ENCODE measurements at places on chromosomes 1 and 21. TPM values are rescaled to one million over a fixed set of nuclear protein-coding genes. Genes with fewer than 3 reads are reported as not detected.

GRCh38 chr1:218139761-218140160 lies 145.3 kb upstream of the RRP15 start:
- no peak for DNase-seq

DNA sequence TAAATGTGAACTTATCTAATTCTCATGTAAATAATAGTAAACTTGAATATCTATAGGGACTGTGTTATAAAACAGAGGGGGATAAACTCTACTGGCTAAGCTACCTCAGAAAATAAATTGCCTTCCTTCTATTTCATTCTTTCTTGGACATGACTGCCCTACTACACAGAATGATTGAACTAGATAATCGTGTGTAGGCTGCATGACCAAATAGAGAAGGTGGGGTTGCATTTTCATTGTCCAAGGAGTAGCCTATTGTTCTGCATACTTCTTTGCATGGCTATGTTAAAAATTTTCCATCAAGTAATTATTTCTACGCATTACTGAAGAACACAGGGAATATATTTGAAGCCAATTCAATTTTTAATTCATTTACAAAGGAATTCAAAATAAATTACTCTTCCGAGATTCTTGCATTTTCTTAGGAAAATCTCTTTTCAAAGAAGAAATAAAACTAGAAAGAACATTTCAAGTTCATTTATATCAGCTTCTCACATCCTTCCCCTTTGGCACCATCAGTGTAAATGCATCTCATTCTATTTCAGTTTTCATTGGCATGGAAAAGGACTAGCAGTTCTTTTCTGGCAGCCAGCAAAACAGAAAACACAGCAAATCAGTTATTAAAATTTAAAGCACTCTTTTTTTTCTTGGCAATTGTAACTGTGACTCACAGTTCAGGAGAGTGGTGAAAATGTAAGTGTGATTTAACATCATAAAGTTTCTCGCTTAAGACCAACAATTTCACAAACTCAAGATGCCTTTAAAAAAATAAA lies 714.7 kb downstream of the NCAM2 start:
- no peak for DNase-seq

The GLIS1 gene
- total RNA-seq: 0.39 TPM

The KRTAP7-1 gene
- total RNA-seq: not detected

DNA sequence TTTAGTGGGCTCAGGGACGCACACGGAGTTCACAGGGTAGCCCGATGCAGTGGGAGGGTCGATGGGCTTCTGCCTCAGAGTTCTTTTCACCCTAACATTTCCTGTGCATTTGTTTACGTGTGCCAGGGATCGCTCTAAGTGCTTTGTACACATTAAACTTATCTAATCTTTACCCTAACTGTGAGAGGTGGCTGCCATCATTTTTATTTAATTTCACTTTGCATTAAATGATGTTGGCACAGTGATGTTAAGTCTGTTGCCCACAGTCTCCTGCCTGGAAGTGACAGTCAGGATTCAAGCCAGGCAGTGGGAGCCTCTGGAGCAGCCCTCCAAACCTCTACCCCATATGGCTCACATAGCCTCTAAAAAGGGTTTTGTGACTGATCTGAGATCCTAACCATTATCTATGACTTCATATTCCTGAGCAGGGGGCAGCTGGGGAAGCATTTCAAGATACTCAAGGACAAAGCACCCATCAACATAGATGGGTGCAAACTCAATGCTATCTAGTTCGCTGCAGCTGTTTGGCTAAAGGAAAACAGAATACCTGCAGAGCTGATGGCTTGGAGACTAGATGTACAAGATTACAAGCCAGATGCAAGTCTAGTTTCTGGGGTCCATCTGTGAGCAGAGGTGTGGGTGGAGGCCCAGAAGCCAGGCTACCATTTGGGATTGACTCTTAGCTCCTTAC lies 303.8 kb downstream of the DISC1 start:
- no peak for DNase-seq

Data from HCT116 (cell line).